EH (cell line): ENCODE measurements at places on chromosomes 13 and 19.
A peak's percentile ranks its signal among the peaks of the same experiment; 100 is the strongest.

- DNase-seq, result no peak
These were observed 2.7 kb downstream of the SPACA6 start for GRCh38 chr19:51695702-51696315.

DNA sequence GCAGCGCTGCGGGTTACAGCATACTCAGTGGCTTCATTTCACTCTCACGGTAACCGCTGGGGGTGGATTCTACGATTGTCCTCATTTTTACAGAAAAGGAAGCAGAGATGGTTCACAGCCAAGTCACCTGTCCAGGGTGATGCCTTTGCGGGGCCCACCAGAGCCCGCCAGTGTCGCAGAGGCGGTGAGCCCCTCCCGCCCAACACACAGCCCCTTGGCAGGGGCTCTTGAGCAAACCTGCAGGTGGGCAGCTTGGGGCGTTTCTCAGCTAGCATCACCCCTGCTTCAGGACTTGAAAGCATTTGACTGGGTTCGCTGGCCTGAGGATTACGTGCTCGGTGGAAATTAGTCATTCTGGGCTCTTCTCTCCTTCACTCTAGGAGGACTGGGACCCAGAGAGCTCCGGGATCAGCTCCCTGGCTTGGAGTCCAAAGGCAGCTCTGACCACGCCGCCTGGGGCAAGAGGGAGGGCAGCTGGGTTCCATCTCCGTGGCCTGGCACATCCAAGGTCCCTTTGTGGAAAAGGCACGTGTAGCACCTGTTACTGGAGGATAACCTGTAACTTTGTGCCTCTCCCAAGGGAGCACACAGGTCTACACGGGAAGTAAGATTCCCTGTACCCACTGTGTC is 62.5 kb upstream of the F7 start:
- no peak for DNase-seq

- no peak for DNase-seq
These were observed at the start of gene CACNG7 for GRCh38 chr19:53908935-53909415. Gene CACNG7, plus strand, starts transcription at chr19:53909278. Its CDS starts 3,554 bp downstream, at chr19:53912832.

DNA sequence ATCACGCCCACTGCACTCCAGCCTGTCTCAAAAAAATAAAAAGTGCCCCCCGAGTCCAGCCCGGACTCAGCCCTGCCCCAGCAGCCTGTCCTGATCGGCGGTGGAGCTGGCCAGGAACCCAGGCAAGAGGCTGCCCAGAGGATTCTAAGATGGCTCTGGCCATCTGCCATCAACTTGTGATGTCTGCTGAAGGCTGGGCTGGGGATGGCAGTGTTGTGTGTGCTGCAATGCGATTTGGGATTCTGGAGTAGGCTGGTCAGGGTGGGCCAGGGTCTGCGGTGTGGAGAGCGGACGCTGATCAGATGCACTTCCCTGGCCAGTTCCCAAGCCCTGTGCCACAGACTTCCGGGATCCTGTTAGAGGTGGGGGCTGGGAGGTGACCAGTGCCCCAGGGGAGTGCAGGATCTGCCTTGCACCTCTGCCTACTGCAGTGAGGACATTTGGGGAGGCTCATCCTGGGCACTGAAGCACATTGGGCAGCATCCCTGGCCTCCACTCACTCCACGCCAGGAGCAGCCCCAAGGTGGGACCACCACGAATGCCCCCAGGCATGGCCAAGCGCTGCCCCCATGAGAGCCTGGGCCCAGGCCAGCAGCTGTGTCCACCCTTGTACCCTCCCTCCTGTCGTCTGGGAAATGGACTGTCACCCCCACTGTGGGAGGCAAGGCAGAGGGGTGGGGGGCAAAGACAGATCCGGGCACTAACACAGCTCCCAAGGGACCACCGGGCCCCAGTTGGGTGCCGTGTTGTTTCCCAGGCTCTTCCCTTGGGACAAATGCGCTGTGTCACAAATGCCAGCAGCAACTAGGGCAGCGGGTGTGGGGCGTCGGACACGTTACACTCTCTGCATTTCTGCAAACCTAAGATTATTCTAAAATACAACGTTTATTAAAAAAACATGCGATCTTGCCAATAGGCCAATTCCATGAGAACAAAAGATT is 3.4 kb upstream of the TBXA2R start:
- DNase-seq, result no peak

- DNase-seq, result no peak
These were observed 4.3 kb downstream of the ONECUT3 start for GRCh38 chr19:1757468-1758230.

- DNase-seq, result no peak
These were observed 13.0 kb downstream of the TFDP1 start for GRCh38 chr13:113597391-113598080.

DNA sequence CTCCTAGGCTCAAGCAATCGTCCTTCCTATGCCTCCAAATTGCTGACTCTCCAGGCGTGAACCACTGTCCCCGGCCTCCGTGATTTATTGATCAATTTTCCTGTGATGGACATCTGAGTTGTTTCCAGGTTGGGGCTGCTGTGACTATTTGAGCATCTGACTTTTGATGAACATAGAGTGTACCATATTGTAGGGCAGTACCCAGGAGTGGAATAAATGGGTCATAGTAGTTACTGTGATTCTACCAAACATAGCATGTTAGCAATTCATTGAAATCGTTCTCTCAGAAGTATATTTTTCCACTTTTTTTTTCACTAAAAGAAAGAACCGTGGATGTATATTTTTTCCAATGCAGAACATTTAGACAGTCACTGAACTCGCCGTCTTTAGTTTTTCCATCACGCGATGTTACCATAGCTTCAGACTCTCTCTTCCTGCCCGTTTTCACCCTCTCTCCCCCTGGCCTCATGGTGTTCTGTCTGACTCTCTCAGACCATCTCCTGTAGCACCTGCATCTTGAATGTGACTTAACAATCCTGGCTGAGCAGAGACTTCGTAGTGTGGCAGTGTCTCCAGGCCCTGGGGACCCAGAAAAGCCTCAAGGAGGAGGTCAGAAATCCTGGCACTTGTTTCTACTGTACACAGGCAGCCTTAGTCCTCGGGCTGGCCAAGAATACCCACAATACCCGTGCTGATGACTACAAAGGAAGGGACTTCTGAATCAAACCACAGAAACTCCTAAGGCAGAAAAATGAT is 3.2 kb upstream of the RASGRP4 start:
- DNase-seq, result peak; percentile 14

GRCh38 chr13:59276436-59276835 is 887.3 kb downstream of the DIAPH3 start:
- peak; percentile 44 for DNase-seq

GRCh38 chr13:104408733-104409132 is 1342.5 kb upstream of the SLC10A2 start:
- no peak for DNase-seq

DNA sequence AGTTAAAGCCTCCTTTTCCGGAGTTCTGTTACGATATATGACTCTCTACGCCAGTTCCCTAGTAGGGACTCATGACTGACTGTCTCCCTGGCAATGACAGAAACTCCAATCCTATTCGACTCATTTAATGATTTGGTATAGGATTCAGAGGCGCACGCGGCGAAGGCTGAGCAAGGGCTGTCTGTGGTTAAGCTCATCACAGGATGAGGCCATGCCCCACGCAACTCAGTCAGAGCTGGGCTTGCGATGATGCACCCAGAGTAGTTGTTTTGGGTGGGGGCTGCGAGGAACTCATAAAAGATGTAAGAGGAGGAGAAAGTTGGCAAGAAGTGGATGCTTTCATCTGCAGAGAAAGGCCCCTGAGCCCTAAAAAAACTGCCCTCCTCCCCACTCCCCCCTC is 468 bp upstream of the SERTM1 start:
- no peak for DNase-seq

GRCh38 chr13:77207943-77208342 is 119.0 kb downstream of the MYCBP2 start:
- peak; percentile 91 for DNase-seq

DNA sequence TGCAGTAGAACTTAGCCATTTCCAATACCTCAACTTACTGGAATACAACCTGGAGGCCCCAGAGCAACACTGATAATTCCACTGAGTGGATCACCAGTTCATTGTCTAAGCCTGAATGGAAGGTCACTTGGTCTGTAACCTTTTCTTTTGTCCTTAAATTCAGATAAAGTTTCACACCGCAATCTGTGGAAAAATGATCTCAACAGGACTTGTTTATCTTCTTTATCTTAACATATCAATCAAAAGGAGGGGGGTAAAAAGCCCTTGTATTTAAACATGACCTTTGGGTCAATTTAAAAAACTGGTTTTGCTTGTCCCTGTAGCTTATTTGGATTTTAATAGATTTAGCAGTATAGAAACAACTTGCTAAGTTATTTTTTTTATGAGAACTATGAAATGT is 21.6 kb downstream of the SAE1 start:
- no peak for DNase-seq

- peak; percentile 68 for DNase-seq
These were observed 2.5 kb downstream of the NAPA start for GRCh38 chr19:47512183-47512947.

- DNase-seq, result peak; percentile 68
These were observed 13.7 kb downstream of the PVR start for GRCh38 chr19:44657211-44657921.

- peak; percentile 4 for DNase-seq
These were observed 88.4 kb upstream of the ZNF492 start for GRCh38 chr19:22545751-22546150.

GRCh38 chr19:1882089-1882785 is 3.1 kb downstream of the ABHD17A start:
- no peak for DNase-seq

GRCh38 chr19:58498316-58499020 is 13.3 kb downstream of the SLC27A5 start:
- DNase-seq, result no peak

- peak; percentile 79 for DNase-seq
These were observed 77.0 kb downstream of the CAB39L start for GRCh38 chr13:49366841-49367240.

GRCh38 chr13:34346626-34347025 is 528.7 kb downstream of the RFC3 start:
- DNase-seq, result peak; percentile 72

DNA sequence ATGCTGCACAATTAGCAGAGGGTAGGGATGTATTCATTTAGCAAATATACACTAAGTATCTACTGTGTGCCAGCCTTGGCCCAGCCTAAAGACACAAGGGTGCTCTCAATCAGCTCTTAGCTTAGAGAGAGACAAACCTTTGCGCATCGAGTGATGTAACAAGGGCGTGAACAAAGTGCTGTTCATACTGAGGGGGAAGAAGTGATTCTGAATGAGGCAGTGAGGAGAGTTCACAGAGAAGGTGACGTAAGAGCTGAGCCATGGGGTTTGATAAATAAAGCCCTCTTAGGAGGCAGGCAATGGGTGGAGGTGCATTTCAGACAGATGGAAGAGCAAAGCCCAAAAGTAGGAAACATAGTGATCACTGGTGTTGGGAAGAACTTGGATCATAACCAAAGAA is 68.5 kb downstream of the FLT1 start:
- no peak for DNase-seq

- no peak for DNase-seq
These were observed 661 bp downstream of the FREM2 start for GRCh38 chr13:38687246-38688229.

DNA sequence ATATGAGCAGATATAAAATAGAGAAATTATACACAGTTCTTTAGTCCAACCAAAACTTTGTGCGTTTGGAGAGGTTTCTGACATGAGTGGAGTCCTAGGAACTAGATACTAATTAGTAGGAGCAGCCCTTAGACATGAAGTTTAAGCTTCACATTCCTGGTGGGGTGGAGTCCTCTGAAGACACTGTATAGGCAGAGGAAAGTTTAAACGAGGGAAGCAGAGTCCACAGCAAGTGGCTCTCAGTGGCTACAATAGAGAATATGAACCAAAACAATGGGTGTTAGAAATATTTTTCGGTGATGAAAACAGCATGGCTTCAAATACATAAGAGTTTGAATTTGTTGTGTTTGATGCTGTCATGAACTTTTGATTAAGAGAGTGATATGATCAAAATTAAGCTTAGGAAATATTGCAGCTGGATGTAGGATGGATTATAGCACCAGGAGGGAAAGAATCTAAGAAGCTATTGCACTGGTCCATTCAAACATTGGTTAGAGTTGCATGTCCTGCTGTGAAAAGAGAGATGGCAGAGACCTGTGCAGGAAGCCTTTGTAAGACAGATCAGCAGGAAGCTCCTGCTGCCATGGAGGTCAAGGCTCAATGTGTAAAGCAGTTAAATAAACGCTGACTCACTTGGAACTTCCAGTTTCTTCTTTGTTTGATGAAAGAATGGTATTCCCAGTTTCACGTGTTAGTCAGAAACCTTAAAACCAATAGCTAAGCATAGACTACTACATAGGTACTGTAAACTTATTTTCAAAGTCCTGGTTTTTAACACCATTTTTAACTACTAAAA is 175.2 kb downstream of the TDRD3 start:
- peak; percentile 69 for DNase-seq

- no peak for DNase-seq
These were observed 10.1 kb upstream of the ZNF554 start for GRCh38 chr19:2809387-2810140.

- DNase-seq, result peak; percentile 61
These were observed 35.7 kb downstream of the TSKS start for GRCh38 chr19:49727217-49728030.

GRCh38 chr13:42409075-42409474 is 137.1 kb downstream of the AKAP11 start:
- DNase-seq, result no peak

GRCh38 chr19:1474011-1474764 is 4.8 kb downstream of the C19orf25 start:
- DNase-seq, result no peak

GRCh38 chr13:34942732-34943435 is 814 bp downstream of the NBEA start:
- DNase-seq, result peak; percentile 3

- peak; percentile 65 for DNase-seq
These were observed 37.0 kb upstream of the CCNA1 start for GRCh38 chr13:36395280-36395679.

DNA sequence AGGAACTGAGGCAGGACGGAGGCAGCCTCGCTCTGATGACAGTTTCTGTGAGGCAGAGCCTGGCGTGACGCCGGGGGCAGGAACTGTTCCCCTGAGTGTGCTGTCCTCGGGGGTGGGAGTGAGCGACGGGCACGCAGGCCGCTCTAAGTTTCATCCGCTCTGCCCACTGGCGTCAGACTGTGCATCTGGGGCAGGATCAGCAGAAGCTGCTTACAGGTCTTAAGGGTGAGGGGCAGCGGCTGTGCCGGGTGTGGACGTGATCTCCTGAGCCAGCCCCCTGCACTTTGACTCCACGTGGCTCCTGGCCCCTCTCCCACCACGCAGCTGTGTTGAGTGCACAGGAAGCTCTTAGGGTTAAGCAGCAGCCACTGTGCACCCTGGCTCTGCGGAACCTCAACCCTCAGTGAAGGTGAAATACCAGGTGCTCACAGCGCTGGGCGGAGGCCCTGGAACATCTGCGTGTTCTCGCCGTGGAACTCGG is 1.5 kb downstream of the GRK1 start:
- no peak for DNase-seq

DNA sequence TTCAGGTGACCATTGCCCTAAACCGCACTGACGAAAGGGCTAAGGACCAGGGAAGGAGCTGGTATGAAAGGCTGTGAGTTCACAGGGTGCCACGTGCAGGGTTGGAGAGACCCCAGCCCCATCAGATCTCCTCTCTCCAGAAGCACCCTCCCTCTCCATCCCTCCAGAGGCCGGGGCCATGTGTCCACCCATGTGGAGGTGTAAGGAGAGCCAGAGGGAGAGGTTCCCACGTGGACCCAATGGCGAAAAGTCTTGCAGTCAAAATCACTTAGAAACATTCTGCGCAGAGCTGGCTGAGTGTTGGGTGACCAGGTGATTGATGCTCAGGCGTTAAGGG is 168.3 kb downstream of the COL4A1 start:
- no peak for DNase-seq

GRCh38 chr13:21297447-21297846 is 121.0 kb downstream of the MRPL57 start:
- peak; percentile 40 for DNase-seq

GRCh38 chr13:98873377-98874028 is 104.4 kb downstream of the DOCK9 start:
- DNase-seq, result no peak

- no peak for DNase-seq
These were observed 81.7 kb upstream of the ABCC4 start for GRCh38 chr13:95382916-95383315.
